ENCODE measurements at places on chromosomes 13 and 19.

DNA sequence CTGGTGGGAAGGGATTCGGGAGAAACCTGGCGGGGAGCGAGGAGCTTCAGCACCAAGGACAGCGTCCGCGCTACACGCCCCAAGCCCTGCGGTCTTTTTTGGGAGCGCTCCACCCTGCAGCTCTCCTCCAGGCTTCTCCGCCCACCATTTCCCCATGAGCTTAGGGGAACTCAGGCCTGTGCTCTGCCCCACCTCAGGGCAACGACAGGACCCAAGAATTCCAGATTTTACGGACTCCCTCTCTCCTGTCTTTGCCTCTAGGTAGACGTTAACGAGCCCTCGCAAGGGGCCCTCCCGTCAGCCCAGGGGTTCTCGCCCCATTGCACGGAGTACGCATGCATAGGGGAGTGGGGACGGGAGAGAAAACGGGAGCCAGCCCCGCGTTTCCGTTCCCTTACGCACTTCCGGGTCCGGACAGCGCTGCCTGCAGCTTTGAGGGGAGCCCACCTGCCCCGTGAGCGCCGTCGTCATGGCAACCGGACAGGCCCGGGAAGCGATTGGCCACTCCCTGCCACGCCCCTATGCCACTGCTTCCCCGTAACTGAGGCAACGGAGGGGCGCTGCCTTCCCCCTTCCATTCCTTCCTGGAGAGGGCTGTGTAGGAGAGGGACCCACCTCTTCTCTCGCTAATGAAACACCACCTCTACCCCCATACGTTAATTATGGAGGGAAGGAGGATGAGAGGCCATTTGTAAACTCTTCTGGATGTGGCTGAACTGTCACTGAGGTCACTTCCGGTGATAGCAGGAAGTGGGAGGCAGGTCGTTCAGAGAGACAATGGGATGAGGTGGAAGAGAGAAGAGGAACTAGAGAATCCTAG lies 20.8 kb downstream of the NOVA2 start:
- no peak for DNase-seq

DNA sequence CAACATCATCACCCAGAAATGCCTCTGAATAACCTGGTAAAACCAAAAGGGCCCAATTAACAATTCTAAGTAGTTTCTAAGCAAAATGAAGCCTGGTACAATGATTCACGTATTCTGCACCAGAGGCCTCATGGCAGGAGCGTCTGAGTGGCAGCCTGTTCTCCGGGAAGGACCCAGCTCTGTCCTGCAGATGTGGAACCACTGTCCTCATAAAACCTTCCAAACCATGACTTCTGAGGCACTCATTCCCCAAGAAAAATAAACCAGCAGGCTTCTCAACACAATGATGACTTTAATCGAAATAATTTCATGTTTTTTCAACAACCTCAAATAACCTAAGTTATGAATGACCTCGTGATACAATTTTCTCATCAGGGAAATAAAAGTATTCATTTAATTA lies 89.9 kb downstream of the STK24 start:
- DNase-seq: no peak

- DNase-seq: no peak
These were observed 28.3 kb downstream of the ZNF507 start for GRCh38 chr19:32373585-32374295.

- no peak for DNase-seq
These were observed 1.0 kb downstream of the CACNA1A start for GRCh38 chr19:13505164-13505695.

- no peak for DNase-seq
These were observed 516 bp downstream of the ZNF175 start for GRCh38 chr19:51571599-51571998.

DNA sequence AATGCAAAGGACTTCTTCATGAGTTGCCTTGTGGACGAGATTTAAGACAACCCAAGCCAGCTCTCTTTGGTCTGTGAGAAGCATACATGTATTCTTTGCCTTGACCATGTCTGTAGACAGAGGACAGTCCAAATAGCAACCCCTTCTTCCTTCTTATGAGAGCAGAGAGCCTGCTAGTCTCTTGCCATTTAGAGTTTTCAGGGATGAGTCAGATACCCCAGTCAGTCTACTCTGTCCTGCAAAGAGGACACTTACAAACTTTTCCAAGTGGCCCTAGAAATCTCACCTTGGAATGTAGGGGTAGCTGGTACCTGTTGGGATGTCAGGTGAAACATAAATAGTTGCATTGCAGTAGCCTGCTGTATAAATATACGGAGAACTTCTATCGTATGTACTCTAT lies 36.7 kb downstream of the DNAJC3 start:
- DNase-seq: no peak

DNA sequence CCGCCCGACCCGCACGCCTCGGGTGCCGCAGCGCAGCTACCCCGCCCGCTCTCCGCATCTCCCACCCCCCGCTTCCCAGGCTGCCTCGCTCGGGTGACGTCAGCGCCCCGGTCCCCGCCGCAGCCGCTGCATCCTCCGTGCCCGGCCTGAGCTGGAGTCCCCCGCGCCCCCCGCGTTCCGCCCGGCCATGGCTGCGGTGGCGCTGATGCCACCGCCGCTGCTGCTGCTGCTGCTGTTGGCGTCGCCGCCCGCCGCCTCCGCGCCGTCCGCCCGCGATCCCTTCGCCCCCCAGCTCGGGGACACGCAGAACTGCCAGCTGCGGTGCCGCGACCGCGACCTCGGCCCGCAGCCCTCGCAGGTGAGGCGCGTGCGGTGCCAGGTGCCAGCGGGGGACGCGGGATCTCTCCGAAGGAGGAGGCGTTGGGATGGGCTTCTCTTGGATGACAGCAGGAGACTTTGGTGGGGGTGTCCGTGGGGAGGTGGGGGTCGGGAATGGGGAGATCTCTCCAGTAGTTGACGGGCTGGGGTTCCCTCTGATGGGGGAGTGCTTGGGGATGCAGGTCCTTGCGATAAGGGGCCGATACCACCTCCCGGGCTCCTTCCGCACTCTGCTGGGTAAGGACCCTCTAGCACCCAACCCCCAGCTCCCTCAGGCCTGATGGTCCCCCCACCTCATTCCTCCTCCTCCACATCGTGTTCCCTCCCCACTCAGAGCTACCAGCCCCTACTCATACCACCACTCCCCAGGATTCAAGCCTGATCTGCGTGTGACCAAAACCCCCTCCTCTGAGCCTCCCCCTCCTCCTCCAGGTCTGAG lies at the start of gene TMEM59L:
Gene TMEM59L (plus strand): TSS at position 99 of the 817 bp plus-strand sequence. CDS start 89 bp downstream, at position 188.
- no peak for DNase-seq

DNA sequence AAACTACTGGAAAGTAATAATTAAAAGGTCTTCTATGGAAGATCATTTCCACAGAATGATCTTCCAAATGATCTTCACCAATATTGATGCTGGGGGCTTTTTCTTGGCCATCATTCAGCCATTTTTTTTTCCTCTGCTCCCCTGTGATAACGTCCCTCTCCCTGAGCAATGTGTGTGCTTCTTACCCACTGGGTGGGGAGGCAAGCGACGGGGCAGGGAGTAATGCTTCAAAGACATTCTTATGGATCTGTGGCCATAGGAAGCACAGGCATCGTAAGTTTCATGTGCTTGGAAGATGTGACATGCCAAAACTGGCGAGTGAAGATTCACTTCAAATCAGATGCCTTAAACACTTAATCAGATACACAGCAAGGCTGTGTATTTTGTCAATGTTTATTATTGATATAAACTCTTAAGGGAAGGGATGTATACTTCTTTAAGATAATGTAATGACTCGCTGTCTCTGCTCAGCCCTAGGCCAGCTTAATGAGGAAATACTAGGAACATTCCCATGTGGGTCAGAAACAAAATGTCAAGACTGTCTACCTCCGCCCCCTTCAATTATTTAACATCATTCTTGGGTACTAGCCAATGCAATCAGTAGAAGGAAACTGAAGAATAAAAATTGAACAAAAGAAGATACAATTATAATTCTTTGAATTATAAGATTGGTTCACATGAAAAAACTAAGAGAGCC lies 34.1 kb upstream of the SERPINE3 start:
- DNase-seq: no peak

DNA sequence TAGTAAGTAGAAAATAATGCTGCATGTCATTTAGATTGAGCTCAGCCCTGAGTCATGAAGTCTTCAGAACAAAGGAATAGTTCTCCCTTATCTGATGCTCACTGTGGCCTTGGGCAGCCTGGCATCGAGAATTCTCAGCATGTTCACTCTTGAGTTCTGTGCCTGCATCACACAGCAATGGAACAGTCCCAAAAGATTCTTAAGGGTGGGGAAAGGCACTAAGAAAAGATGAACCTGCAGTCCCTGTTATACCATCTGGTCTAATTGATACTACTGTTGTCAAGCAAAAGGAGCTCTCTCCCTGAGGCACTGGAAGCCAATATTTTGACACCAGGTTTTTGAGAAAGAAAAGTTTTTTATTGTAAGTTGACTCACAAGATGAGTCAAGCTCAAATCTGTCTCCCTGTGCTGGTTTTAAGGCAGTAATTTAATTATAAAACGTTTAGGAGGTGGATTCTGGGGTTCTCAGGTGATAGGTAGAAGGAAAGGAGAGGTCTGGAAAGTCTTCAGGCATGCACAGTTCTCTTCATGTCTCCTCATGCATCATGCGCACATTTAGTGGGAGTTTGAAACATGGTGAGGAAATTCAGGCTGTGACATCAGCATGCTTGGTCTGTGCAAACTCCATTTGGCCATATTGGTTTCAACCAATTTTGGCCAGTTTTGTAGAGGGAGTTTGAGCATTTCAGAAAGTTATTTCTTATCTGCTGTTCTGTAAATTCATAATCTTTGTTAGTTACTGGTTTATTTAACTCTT lies 38.1 kb upstream of the ZNF766 start:
- DNase-seq: no peak

- DNase-seq: no peak
These were observed 428.7 kb downstream of the MYO16 start for GRCh38 chr13:109058087-109058486.

- DNase-seq: no peak
These were observed 79.4 kb downstream of the MAP4K1 start for GRCh38 chr19:38538386-38538785.

DNA sequence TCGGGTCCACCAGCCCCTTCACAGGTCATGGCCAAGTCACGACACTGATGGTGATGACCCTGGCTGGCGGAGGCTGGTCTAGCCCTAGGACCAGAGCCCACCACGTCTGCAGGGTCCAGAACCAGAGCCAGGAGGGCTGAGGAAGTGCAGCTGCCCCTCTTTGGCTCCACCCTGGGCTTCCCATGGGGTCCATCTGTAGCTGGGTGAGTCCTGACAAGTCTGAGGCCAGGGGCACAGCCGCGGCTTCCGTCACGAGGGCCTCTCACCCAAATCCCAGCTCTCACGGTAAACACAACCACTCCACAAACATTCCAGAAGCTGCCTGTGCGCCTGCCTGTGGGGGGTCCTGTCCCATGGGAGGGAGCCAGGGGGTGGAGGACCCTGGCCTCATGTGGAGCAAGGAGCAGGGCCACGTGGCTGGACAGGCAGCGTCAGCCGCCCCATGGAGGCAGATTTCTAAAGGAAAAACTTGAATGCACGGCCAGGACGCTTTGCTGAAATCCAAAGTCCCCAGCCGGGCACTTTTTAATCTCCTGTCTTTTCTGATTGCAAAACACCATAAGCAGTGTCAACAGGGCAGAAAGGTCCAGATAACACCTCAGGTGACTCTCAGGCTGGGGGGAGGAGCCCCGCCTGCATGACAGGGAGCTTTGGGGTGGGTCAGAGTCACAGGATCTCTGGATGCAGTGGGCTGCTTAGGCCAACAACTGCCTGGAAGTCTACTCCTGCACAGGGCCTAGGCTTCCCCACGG lies 29.9 kb downstream of the CEBPG start:
- DNase-seq: no peak

DNA sequence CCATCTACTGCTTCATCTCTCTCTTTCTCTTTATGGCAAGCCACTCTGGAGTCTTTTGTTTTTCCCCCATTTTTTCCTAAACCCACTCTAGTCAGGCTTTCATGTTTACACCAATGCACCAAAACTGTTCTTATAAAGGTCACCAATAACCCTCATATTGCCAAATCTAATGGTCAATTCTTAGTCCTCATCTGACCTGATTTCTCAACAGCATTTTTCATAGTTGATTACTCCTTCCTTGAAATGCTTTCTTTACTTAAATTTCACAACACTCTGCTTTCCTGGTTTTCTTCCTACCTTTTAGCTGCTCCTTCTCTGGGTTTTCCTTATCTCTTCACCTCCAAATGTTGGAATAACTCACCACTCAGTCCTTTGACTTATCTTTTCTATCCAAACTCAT lies 47.9 kb downstream of the MICU2 start:
- no peak for DNase-seq

- DNase-seq: no peak
These were observed 17.4 kb downstream of the VASP start for GRCh38 chr19:45524575-45525129.

DNA sequence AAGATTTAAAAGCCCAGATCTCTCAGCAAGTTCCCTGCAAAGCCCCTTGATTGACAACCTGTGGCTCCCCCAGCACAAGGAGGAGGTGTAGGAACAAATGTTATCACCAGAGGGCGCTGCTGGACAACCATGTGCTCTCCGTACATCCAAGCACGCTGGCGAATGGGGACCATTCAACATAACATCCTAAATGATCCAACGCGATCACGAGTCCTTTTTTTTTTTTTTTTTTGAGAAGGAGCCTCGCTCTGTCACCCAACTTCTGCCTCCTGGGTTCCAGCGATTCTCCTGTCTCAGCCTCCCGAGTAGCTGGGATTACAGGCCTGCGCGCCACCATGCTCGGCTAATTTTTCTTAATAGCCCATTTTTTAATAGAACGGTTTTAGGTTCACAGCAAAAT lies 52.0 kb downstream of the NWD1 start:
- DNase-seq: peak; percentile 73

- no peak for DNase-seq
These were observed 97.7 kb upstream of the DOCK9 start for GRCh38 chr13:99075268-99076191.

- no peak for DNase-seq
These were observed 19.9 kb upstream of the SGCG start for GRCh38 chr13:23160638-23161480.

GRCh38 chr19:54104998-54105715 lies 2.5 kb downstream of the NDUFA3 start:
- DNase-seq: no peak

DNA sequence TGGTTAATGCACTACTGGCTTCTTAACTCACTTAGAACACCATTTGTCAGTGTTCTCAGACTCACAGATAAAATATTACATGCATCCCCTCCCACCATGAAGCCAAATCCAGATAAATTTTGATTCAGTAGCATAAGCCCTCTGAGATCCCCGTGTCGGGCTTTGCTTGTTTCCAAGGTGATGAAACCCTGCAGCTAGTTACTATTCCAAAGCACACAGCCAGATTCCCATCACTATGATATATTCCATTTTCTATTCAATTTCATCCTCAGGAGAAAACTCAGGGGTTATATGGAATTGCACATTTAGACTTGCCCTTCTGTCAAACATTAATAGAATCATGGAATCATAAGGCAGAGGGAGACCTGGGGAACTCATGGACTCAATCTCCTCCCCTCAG lies 9.4 kb upstream of the FAM124A start:
- DNase-seq: no peak

- DNase-seq: no peak
These were observed 11.3 kb downstream of the LILRB4 start for GRCh38 chr19:54674021-54674617.

All from activated CD4-positive, alpha-beta T cell treated with anti-CD3 and anti-CD28 coated beads, Interleukin-2, amount 50 U/mL, for 24 hours (primary cell).